Occipital lobe (tissue), 3 donors: ENCODE measurements at places on chromosomes 13 and 19.

- DNase-seq: no peak
Observed at GRCh38 chr19:9352505-9352904, 10.3 kb upstream of the ZNF177 start.

- DNase-seq: no peak
Observed at GRCh38 chr13:23462815-23463559, 29.5 kb upstream of the SACS start.

DNA sequence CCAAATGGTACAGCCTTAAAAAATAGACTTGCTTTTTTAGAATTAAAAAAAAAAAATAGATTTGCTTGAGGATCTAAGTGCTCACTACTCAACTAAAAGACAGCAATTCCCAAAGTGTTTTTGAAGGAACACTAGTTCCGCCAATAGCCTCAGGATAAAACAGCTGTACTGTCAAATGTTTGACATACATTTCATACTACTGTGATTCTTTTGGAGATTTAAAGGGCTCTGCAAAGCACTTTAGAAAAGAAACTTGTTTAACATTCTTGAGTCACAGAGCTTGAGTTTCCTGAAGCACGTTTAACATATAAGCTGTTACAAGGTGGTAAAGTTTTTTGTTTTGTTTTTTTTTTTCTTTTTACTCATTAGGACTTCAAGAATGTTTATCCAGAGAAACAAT, 23.1 kb upstream of the KLF5 start:
- no peak for DNase-seq

- no peak for DNase-seq
Observed at GRCh38 chr13:21996049-21996448, 325.2 kb downstream of the FGF9 start.

DNA sequence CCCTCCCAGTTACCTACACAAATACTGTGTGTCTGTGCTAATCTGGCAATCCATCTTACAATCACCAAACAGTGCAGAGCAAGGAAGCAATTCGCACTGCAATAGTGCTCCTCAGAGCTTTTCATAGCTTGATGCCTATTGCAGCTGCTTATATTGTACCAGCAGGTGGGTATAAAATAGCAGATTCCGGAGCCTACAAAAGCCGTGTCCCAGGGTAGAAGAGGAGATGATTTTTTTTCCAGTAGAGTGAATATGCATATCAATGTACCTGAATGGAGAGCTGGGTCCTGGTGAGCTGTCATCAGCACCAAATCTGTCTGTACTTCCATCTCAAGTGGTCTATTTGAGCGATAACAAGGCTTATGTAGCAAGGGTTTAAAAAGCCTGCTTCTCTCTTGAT, 668.4 kb downstream of the DIAPH3 start:
- DNase-seq: no peak

DNA sequence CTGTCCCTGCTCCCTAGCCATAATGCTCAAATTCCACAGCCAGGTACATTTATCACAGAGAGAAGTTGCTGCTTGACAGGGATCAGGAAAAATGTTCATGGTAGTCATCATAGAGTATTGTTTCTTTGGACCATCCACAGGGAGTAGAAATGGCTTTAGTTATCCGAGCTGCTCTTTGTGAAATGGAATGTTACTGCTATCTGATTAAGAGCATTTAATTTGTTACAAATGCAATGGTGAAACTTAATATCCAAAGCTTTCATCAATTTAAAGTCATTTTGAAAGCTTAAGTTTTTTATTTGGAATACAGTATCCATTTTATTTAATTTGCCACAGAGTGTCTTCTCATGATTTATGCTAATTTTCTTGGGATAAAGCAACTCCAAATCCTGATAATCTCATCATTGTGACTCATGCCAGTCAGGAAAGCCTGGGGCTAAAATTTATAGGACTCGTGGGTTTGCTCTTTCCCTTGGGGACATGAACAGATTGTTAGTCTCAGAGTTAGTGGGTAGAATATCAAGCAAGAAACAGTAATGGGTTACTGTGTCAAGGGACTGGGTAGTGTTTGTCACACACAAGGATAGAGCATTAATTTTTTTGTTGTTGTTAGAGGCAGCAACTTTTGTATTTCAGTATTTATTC, 59.8 kb downstream of the SCEL start:
- no peak for DNase-seq

GRCh38 chr19:2810141-2811091, 9.3 kb upstream of the ZNF554 start:
- no peak for DNase-seq

DNA sequence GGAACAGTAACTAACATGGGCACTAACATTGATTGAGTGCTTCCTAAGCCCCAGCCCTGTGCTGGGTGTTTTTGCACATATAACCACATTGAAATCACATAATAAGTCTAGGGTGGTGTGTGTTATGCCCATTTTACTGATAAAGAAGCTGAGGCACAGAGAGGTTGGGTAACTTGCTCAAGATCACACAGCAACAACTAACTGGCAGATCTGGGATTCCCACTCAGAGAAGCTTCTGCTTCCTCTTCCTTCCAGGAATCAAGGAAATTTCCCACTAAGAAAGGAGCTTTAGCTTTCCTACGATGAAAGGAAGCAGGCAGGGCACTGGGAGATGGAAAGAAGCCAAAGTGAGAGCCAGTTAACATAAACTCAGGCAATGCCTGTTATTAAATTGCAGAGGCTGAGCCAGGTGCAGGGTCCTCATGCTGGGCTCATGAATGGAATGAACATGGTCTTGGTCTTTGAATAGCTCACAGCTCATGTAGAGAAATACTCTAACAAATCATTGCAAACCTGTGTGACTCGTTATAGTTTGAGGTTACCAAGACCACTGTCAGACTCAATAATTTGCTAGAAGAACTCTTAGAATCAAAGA, 10.1 kb downstream of the SSC5D start:
- DNase-seq: no peak

DNA sequence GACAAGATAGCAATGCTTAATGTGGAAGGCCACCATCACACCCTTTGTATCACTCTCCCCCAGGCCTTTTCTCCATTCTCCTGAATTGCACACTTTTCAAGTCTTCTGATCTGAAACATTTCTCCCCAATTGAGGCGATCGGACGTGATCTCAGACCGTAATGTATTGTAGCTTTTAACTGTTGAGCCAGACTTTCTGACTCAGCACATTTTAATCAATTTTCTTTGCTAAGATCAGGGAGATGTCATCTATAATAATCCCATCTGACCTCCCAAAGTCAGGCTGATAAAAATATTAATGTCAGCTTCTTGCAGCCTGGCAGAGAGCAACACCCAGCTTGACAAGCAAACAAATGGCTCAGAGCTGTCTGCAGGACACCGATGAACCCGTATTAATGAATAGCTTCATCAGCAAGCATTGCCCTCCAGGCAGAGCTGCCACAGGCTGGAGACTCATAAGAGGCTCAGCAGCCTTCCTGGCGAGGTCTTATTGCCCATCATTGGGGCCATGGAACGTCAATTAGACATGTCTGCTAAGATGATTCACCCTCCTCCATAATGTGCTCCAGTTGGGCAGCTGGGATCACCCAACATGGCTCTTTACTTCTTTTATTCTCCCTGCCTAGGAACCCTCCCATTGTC, 60.2 kb upstream of the UQCRFS1 start:
- DNase-seq: no peak

DNA sequence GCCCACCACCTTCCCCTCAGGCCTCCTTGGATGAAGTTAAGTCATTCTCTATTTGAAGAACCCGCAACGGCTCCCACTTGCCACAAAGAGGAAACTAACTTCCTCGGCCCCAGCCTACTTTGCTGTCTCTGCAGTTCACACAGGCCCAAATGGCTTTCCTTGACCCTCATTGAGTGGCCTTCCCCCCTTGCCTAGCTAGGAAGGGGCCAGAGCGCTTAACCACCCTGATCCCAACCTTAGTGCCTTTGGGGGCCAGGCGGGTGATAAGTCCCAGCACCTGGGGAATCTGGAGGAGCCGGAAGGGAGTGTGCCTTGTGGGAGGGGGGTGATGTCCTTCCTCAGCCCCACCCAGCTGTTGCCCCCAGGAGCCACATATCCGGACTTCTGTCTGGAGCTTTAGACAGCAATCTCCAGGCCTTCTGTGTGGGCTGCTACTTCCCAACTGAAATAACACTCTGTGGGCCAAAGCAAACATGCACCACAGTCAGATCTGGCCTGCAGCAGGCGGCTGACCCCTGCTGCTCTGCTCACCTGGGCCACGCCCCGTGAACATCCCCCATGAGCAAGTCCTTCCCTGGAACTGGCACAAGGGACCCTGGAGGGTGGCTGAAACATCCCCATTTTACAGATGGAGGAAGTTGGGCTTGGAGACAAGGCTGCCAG, 10.5 kb downstream of the NECTIN2 start:
- DNase-seq: no peak

GRCh38 chr13:60226507-60226906, 62.8 kb upstream of the DIAPH3 start:
- no peak for DNase-seq

DNA sequence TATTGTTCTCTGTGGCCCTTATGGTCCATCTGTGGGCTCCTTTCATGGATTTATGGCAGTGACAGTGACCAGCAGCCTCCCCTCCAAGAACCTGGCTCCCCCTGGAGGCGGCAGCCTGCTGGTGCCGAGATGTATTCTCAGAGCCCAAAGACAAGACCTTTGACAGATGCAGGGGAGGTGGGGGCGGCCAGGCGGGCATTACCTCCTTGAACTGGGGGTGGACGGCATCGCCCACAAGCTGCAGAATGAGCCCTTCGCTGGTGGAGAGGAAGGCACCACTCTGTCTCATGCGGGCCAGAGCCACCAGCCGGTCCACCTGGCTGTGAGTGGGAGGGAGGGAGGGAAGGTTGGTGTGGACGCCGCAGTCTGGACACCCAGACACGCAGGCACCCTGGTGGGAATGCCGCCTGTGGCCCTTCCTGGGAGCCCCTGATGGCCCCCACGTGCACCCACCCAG, 6.6 kb downstream of the ISOC2 start:
- DNase-seq: peak; percentile 27

- DNase-seq: no peak
Observed at GRCh38 chr19:53982001-53982451, 9.4 kb upstream of the CACNG6 start.
